Hematopoietic multipotent progenitor cell treated with erythropoietin and hydrocortisone succinate and interleukin-3 and kit ligand, for 6 days (in vitro differentiated cells): ENCODE measurements at places on chromosomes 11 and 22.

- no peak for DNase-seq
Measured at GRCh38 chr11:94152678-94153065, 24.0 kb downstream of the PANX1 start.

GRCh38 chr11:65185171-65185570 is 3.4 kb downstream of the CAPN1 start:
- DNase-seq, result no peak

DNA sequence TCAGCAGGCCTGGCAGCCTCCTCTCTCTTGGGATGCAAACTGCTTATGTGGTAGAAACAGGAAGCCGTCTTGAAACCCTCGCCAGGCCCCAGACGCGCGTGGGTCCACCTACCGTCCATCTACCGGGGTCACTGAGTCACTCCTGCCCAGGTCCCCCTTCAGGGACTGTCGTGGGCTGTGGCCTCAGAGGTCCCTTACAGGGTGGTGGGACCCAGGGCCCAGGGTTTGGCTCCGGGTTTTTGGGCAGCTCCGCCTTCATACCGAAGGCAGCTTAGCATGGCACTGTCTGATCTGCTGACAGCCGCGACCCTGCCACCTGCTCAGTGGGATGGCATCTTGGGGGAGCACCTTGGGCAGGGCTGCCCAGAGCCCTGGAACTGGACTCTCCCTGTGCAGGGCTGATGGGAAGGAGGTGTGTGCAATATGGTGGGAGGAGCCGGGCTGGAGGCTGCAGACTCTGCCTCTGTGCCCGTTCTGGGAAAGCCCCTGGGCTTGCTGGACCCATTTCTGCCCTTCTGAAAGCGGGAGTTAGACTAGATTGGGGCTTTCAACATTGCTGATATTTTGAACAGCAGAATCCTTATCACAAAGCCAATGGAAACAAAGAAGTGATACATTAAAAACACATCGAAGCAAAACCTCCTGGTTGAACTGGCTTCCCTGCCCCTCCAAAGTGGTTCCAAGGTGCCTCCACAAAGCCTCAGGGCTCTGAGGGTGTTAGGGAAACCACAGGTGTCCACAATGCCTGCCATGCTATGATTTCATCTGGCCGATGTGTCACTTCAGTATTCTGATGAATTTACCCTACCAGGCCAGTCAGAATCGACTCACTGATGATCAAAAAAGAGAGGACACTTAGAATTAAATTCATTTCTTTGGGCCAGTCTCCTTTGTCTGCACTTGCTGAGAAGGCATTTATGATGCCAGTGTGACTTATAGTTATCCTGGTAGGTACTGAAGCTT is 316.5 kb downstream of the KIRREL3 start:
- DNase-seq, result no peak

- no peak for DNase-seq
Measured at GRCh38 chr22:38033522-38034277, 23.5 kb upstream of the PICK1 start.
